ENCODE measurements at places on chromosomes 3 and 15.

- DNase-seq, result peak; percentile 89
Observed at GRCh38 chr3:191762323-191762960, 301.5 kb downstream of the PYDC2 start.

DNA sequence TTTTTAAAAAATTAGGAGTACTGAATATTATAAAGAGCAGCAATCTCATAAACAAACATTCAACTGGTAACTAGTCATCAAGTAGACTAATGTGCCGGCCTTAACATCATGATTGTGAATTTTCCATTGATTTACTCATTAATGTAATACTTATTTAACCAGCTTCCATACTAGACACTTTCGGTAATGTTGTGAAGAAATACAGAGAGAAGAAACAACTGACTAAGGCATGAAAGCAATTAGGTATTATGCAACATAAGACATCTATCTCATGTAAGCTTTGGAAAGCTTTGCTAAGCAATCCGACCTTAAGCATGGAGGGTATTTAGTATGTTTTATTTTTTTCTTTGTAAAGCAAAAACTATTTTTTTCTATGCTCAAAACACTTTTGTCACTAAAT is 108.0 kb downstream of the IL1RAP start:
- DNase-seq, result no peak

DNA sequence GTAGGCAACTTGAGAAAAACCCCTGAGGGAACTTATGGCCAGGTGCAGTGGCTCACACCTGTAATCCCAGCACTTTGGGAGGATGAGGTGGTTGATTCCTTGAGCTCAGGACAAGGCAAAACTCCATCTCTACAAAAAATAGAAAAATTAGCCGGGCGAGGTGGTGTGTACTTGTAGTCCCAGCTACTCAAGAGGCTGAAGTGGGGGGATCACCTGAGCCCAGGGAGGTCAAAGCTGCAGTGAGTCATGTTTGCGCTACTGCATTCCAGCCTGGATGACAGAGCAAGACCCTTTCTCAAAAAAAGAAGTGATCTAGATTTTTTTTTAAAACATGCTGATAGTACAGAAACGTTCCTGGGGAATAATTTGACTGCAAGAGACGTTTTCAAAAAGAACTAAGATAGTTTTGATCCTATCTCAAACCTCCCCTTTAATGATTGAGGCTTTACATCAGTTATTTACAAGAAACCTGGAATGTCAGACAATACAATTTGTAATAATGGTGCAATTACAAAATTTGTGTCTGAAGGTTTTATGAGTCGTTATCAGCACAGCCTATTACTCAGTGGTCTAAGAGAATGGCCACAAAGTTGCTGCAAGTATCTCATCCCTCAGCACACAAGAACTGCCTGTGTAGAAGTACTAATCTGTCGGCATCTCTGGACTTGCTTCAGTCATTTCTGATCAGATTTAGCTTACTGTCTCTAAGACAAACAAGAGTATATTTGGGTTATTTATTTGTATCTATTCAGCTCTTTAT is 32.2 kb upstream of the KLHL25 start:
- DNase-seq, result no peak

DNA sequence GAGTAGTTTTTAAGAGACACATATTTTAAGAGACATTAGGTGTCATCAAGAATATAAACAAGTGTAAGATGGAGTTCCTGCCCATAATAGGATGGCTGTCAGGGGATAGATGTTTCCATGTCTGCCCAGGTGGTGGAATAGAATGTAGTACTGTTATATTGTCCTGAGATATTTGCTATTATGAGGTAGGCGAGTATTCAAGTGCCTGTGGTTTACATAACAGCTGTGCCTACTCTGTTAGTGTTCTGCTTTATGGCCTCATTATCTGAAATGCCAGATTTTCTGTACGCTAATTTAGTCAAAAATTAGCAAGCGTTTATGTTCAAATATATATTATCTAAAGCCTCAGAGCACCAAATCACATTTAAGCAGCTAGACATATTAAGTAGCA is 360.2 kb upstream of the ROPN1 start:
- DNase-seq, result no peak

DNA sequence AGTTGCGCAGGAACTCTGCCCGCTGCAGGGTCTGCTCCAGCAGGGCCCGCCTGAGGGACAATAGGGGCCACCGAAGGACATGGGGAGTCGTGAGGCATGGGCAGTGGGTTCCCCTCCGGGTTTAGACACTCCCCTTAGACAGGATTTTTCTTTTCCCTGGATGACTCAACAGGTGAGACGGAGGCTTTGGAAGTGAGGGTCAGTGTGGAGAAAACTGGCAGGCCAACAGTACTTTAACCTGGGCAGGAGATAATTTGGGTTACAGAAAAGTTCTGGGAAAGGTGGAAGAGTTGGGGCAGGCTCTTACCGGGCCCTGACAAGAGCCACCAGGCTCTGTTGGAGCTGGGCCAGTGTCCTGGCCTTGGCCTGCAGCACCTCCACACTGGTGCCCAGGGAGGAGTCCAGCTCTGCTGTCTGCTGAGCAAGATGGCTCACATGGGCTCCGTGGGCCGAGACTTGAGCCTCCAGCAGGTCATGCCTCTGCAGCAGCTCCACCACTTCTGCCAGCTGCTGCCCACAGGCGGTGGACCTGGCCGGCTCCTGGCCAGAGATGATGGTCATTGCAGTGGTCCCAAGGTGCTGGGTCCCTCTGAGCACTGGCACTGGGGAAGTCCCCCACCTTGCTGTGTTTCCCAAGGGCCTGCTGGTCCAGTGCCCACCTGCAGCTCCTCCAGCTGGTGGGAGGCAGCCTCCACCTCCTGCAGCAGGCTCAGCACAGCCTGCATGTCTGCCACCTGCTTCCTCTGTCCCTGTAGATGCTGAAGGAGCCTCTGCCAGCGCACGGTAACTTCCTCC is 11.0 kb downstream of the SPTBN5 start:
- DNase-seq, result no peak

DNA sequence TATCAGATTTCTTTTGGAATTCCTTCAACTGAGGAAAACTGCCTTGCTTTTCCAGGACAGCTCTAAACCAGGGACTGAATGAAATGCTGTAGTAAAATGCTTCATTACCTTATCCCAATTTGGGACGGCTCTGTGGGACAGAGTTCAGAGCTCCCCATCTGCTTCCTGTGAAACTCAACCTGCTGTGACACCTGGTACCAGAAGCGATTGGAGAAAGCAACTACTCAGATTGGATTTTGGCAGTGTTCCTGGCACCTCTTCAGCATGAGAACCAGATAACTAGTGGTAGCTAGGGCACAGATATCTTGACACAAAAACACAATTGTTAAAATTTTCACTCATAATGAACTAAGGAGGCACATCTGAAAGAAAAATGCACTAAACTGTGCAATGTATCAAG is 539.1 kb downstream of the SI start:
- DNase-seq, result no peak

- DNase-seq, result no peak
Observed at GRCh38 chr3:104646196-104646595, 720.5 kb upstream of the ALCAM start.

GRCh38 chr15:88342666-88343065 is 86.1 kb upstream of the NTRK3 start:
- DNase-seq, result no peak

GRCh38 chr3:161894657-161895056 is 398.0 kb downstream of the OTOL1 start:
- DNase-seq, result no peak

DNA sequence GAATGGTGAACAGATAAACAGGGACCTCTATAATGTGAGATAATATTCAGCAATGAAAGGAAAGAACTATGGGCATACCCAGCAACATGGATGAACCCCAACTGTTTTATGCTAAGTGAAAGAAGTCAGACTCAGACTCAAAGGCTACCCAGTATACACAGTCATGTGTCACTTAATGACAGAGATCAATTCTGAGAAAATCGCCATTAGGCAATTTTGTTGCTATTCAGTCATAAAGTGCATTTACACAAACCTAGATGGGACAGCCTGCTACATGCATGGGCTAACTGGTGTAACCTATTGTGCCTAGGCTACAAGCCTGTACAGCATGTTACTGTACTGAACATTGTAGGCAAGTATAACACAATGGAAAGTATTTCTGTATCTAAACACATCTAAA is 76.5 kb downstream of the B3GNT5 start:
- no peak for DNase-seq

DNA sequence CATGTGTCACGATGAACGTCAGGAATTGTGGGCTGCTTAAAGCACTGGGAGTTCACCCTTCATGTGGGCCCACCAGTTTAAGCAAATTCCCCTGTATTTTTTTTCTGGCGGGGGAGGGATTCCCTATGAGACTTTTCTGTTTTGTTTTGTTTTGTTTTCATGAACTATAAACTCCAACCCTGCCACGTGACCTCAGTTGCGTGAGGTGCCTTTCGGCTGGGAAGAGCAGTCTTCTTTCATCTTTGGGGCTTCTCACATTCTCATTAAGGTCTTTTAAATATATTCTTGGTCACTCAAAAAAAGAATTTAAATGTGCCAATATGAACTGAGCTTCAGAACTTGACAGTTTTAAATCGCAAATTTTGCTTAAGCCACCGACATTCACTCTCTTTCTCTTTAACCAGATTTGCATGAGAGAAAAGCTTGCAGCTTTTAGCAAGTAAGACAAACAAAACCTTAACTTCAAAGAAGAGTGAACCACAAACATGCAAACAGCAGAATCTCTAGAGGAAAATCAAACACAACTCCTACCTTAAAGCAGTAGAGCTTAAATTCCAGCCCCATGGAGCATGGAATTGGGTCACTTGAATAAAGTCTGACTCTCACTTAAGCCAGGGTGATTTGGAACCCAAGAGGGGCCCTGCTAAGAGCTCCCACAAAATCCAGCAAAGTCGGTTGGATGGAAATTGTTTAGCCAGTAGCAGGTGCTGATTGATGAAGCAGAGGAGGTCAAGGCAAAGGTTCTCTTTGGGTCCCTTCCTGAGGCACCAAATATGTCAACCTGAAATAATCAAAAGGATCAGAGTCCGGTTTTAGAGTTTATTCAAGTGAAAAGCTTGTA is 699.8 kb upstream of the GBE1 start:
- peak; percentile 22 for DNase-seq

DNA sequence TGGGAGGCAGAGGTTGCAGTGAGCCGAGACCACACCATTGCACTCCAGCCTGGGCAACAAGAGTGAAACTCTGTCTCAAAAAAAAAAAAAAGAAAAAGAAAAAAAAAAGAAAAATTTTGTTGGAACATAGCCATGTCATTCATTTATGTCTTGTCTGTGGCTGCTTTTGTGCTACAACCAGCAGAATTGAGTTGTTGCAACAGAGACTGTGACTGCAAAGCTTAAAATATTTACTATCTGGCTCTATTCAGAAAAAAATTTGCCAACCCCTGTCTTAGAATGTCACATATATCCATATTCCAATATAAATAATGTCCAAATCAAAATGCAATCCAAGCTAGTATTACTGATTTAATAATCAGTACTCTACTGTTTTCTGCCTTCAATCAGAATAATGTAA is 25.1 kb downstream of the CD80 start:
- no peak for DNase-seq
